ENCODE measurements at places on chromosomes 2 and 18. TPM values are rescaled to one million over a fixed set of nuclear protein-coding genes. Genes with fewer than 3 reads are reported as not detected.

The YWHAQ gene
- total RNA-seq, result 677 TPM

The SEC11C gene
- total RNA-seq, result 68.1 TPM

The LYPD1 gene
- 12.3 TPM for total RNA-seq

The TANC1 gene
- 7.3 TPM for total RNA-seq

The KCNK3 gene
- total RNA-seq, result 1.5 TPM

The PECR gene
- 15.9 TPM for total RNA-seq

The BCL11A gene
- 0.06 TPM for total RNA-seq

The GKN1 gene
- 0.73 TPM for total RNA-seq

The LOXHD1 gene
- total RNA-seq, result not detected

The GPAT2 gene
- total RNA-seq, result not detected

The MC2R gene
- not detected for total RNA-seq

The LIPG gene
- 0.03 TPM for total RNA-seq

The PAX8 gene
- 1.4 TPM for total RNA-seq

The RESP18 gene
- total RNA-seq, result not detected

The IL18R1 gene
- total RNA-seq, result 0.87 TPM

The LINC00305 gene
- not detected for total RNA-seq

The SLC16A14 gene
- 1.5 TPM for total RNA-seq

The SGPP2 gene
- 0.16 TPM for total RNA-seq

The MTX2 gene
- 44.5 TPM for total RNA-seq

The KLHL30 gene
- total RNA-seq, result 0.06 TPM

The DSC3 gene
- total RNA-seq, result 1.8 TPM

The SERPINB13 gene
- not detected for total RNA-seq

The STAT4 gene
- 3.2 TPM for total RNA-seq

The ESPNL gene
- 0.13 TPM for total RNA-seq

The RBFA gene
- 26.9 TPM for total RNA-seq

The ST3GAL5 gene
- 39.1 TPM for total RNA-seq

The RNMT gene
- total RNA-seq, result 19.0 TPM

The RAPH1 gene
- total RNA-seq, result 5.3 TPM

The LRRTM1 gene
- not detected for total RNA-seq

The MERTK gene
- 1.9 TPM for total RNA-seq

The HOXD3 gene
- 0.27 TPM for total RNA-seq

The AQP12A gene
- total RNA-seq, result not detected

The SERPINB4 gene
- total RNA-seq, result 0.17 TPM

The TCF23 gene
- total RNA-seq, result not detected
